Head of caudate nucleus (tissue), 42 donors: ENCODE measurements at places on chromosomes 2 and 18.

DNA sequence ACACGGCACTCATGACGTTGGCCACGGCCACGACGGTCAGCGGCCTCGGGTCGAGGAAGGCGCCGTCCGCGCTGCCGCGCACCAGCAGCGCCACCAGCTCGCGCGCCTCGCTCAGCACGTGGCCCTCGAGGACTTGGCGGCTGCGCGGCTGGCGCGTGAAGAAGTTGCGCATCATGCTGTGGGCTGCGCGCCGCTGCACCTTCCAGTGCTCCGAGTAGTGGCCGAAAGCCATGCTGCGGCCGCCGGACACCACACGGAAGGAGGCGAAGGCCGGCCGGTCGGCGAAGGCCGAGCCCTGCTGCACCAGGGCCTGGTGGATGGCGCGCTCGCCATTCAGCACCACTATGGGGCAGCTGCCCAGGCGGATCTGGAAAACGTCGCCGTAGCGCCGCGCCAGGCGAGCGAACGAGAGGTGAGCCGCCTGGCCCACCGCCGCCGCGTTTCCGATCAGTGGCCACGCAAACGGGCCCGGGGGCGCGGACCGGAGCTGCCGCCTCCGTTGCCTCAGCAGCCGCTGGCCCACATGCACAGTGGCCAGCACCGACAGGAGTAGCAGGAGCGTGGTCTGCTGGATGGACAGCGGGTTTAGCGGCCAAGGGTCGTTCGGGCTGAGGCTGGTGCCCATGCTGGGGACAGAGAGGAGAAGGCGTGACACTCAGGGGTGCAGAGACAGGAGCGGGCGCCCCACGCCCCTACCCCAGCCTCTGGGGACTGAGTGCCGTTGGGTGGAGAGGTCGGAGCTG, 1.0 kb downstream of the CYP1B1 start:
- no peak for DNase-seq

DNA sequence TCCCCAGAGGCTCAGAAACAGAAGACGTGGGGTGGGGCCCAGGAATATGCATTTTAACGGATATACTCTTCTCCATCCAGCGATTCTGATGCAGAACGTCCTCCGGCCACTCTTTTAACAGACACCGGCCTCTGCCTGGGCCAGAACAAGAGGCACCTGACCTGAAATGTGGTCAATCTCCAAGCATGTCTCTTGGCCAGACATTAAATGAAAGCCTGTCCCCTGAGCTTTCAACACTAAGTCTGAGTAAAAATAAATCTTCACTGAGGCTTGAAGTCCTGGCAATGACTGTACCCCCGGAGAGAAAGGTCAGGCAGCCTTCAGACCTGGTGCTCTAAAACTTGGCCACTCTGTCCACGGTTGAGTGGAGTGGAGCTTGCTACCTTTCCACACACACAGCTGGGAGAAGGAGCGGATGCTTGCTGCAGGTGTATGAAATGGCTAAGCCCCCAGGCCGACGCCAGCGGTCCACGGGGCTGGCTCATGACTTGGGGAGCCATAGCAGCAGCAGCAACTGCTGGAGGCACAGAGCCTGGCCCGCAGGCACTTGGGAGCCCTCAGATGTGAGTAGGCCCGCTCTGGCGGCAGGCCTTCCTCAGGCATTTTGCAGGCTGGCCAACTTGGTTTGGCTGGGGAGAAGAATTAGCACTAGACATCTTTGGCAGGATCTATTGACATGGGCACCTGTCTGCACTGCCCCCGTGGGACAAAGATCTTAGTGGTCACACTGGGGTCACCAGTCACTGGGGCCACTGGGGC, 79.7 kb downstream of the TMEM17 start:
- DNase-seq = peak; percentile 16

GRCh38 chr2:160347269-160347863, 146.2 kb downstream of the RBMS1 start:
- DNase-seq = no peak

DNA sequence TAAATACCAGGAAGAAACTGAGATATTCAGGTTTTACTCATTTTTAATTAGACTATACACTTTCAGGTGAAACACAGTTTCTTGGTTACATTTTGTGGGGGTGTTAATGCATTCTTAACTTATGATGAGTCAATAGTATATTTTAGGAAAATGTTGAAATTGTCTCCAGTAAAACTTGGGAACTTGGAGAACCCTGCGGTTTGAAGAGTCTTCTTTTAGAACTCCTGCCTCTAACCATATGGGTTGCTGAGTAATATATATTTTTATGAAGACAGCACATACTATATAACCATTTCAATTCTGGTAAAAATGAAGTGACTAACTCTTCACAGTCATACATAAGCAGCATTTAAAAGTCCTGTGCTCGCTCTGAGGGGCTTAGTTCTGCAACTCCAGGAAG, 308.2 kb upstream of the LRATD1 start:
- no peak for DNase-seq

- no peak for DNase-seq
Observed at GRCh38 chr2:136582628-136583205, 182.6 kb upstream of the THSD7B start.

DNA sequence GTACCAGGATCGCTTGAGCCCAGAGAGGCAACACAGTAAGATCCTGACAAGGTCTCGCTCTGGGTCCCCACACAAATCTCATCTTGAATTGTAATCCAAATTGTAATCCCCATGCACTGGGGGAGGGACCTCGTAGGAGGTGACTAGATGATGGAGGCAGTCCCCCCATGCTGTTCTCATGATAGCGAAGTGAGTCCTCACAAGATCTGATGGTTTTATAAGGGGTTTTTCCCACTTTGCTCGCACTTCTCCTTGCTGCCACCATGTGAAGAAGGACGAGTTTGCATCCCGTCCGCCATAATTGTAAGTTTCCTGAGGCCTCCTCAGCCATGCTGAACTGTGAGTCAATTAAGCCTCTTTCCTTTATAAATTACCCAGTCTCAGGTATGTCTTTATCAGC, 46.0 kb upstream of the SERTAD2 start:
- no peak for DNase-seq

GRCh38 chr2:239157771-239158170, 243.0 kb downstream of the HDAC4 start:
- peak; percentile 35 for DNase-seq

- DNase-seq = no peak
Observed at GRCh38 chr2:68901199-68901514, 30.0 kb upstream of the BMP10 start.

DNA sequence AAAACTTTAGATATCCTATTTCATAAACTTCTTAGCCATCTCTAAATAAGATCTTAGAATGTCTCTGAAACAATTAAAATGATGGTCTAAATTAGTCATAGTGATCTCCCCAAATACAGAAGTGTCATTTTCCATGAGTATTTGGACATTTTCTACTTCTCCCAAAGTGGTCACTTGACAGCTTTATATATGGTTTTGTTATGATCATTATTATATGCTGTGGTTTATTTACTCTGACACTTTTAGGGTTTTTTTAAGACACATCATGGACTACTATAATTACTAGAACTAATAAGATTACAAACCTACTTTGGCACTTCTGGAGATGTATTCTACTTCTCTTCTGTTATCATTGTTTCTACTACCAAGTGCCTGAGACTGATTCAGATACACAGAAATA, 47.1 kb downstream of the SLC25A12 start:
- DNase-seq = no peak

DNA sequence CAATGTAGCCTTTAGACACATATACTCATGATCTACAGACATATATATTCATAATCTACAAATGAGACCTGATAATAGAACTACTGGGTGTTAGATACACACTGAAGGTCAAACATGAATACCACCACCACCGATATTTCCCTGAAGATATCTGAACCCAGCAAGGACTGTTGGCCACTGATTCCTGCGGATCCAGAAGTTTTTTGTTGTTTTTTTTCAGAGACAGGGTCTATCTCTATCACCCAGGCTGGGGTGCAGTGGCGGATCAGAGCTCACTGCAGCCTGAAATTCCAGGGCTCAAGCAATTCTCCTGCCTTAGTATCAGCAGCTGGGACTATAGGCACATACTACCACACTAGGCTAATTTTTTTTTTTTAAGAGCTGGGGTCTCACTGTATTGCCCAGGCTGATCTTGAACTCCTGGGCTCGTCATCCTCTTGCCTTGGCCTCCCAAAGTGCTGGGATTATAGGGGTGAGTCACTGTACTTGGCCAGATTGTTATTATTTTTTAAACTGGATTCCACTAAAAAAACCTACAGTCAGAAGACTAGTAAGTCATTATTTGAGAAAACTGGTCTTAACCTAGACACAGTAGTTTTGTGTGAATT, 1.8 kb downstream of the METTL5 start:
- DNase-seq = no peak

DNA sequence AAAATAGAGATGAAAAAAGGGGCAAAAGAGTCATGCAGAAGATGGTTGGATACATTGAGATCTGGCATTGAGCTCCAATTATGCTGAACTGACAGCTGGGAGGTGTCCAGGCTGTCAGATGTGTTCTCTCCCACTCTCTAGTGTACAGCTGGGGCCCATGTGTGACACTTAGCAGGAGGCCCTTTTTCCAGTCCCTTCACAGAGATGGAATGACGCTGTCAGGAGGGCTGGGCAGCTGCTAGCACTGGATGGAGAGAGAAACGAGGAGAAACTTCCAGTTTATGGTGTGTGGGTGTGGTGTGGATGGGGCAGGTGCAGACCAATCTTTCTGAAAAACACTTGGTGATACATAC, 437.7 kb upstream of the HS6ST1 start:
- DNase-seq = no peak

- DNase-seq = no peak
Observed at GRCh38 chr2:239581352-239581901, 180.6 kb upstream of the HDAC4 start.

DNA sequence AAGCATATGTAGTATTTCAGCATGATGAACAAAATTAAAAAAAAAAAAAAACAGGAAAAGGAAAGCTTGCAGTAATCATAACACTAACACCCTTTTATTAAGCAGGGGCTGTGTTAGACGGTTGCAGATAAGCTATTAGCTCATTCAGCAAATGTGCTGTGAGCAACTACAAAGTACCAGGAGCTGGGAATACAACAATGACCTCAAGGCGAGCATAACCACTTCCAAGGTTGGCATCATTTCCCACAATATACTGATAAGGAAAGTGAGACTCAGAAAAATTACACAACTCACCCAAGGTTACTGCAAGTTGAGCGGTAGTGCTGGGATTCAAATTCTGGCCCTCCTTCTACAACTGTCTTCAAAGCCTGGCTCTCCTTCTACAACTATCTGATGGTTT, 38.2 kb upstream of the ACTR3 start:
- no peak for DNase-seq

- DNase-seq = no peak
Observed at GRCh38 chr18:57014772-57015413, 132.0 kb upstream of the BOD1L2 start.

DNA sequence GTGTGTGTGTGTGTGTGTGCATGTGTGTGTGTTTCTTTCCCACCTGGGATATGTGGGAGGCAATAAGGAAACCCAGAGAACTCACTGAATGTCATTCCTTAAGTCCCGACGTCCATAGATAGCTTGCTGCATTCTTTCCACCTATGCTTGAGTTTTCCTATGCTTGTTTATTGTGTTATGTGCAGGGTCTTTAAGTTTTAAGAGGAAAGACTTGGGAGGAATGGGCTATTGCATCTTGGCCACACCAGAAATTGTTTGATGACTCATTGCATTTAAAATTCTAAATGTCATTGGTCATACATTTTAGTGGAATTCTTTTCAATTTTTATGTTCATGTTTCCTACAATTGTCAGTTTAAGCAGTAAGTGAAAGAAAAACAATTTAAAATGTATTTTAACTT, 33.7 kb downstream of the STARD6 start:
- DNase-seq = no peak

DNA sequence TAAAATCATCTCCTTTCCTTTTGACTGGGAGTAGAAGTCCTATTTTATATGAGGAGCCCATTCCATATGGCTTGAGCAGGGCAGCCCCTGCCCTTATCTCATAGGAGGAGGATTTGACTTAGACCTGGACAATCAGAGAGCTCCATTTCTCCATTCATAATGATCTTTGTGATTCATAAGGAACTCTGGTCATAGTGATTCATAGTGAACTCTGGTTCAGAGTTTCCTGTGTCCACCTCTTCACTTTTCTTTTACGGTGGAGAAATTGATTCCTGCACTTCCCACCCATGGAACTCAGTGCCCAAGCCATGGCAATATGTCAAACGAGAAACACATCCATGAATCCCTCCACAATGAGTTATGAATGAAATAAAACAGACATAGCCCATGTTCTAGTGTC, 12.8 kb upstream of the MYO3B start:
- no peak for DNase-seq

GRCh38 chr2:231336236-231336635, 59.3 kb upstream of the B3GNT7 start:
- no peak for DNase-seq

GRCh38 chr2:171205551-171205950, 44.9 kb upstream of the TLK1 start:
- DNase-seq = no peak

GRCh38 chr2:171297956-171298355, 135.8 kb downstream of the METTL8 start:
- no peak for DNase-seq

DNA sequence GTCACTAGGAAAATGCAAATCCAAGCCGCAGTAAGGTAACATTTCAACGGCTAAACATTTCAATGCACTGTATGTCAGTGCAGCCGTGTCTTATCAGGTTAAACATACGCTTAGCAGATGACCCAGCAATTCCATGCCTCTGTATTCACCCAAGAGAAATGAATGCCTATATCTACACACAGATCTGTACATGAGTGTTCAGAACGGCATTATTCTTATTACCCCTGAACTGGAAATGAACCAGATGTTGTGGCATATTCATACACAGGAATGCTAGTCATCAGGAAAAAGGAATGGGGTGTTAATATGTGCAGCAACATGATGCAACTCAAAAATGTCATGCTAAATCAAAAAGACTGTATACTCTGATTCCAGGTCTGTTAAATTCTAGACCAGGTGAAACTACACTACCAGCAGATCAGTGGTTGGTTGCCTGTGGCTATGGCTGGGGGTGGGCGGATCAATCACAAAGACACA, 80.4 kb upstream of the RPL31 start:
- DNase-seq = peak; percentile 2

GRCh38 chr2:18171191-18172139, 293.0 kb downstream of the KCNS3 start:
- no peak for DNase-seq

DNA sequence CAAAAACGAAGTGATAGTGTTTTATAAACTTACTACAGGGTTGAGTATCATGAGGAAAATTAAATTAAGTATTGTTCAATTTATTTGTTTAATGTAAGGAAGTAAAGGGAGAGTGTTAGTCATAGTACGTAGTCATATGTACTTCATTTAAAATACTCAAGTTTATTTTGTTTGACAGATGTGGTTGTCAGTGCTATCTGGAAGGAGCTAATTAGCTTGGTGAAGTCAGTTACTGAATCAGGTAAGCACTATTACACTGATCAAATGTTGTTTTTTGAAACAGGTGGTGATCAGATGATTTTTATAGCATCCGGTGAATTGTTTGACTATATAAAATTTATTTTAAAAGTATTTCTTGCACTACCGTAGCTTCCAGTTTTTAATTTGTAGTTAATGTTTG, 28.8 kb downstream of the RIF1 start:
- no peak for DNase-seq

GRCh38 chr18:5600378-5601071, 56.7 kb upstream of the EPB41L3 start:
- DNase-seq = no peak

GRCh38 chr2:237923481-237924163, 43.2 kb upstream of the UBE2F start:
- DNase-seq = peak; percentile 48
